ENCODE measurements at places on chromosomes 5 and 9. TPM values are rescaled to one million over a fixed set of nuclear protein-coding genes. Genes with fewer than 3 reads are reported as not detected.

GRCh38 chr5:1186351-1187233, 14.8 kb upstream of the SLC6A19 start:
- no peaks in the 10 kb centered on the region for H3K27me3 ChIP-seq
- DNase-seq: peak; percentile 57
- no peaks in the 10 kb centered on the region for H3K4me1 ChIP-seq
- H3K27ac ChIP-seq: no peak overlapping the region
- no peaks in the 10 kb centered on the region for H3K36me3 ChIP-seq

Gene PAPPA
- total RNA-seq: 13.2 TPM

- peaks cover 1% of the 10 kb centered on the region for H3K4me1 ChIP-seq
- no peak for DNase-seq
- H3K27me3 ChIP-seq: no peaks in the 10 kb centered on the region
- H3K27ac ChIP-seq: no peak overlapping the region
Observed at GRCh38 chr5:157543825-157544622, 31.6 kb downstream of the ADAM19 start.

Gene ZDHHC11
- total RNA-seq: 26.0 TPM

Gene SLC45A2
- total RNA-seq: 0.54 TPM

DNA sequence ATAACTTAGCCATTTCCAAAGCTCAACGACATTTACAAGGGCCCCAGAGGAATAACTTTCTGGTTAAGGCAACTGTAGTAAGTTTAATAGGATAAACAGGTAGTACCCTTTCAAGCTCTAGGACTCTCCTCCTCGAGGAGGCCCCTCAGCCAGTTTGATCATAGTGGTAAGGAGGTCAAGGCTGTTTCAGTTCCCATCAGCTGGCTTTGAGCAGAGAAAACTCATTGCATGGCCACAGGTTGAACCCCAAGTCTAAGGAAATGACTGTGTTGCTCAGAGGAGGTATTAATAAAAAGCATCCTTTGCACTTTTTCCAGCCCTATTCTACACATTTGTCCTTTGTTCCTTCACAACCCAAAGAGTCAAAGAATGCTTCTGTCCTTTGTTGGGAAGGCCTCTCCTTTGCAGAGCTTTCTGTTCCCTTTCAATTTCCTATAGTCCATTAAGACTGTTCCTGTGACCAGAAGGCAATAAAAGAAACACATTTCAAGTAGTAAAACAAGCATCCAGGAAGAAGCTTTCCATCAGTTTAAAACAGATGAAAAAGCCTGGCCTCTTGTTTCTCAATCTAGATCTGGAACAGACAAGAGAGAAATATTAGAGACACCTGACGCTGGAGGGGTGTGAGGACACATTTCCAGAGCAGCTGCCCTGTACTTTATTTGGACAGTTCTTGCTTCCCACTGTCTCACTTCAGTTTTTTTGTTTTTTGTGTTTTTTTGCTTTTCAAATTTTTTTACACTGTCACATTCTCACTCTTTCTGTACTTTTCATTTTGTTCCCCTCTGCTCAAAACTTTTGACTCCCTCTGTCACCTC, 54.1 kb downstream of the PRRC1 start:
- no peaks in the 10 kb centered on the region for H3K4me1 ChIP-seq
- H3K27me3 ChIP-seq: no peaks in the 10 kb centered on the region
- H3K27ac ChIP-seq: no peak overlapping the region
- no peak for DNase-seq
- no peak overlapping the region for H3K4me3 ChIP-seq
- no peaks in the 10 kb centered on the region for H3K36me3 ChIP-seq

GRCh38 chr9:124795881-124796431, 19.0 kb downstream of the OLFML2A start:
- no peak overlapping the region for H3K4me3 ChIP-seq
- H3K27me3 ChIP-seq: no peaks in the 10 kb centered on the region
- no peak for DNase-seq

- no peaks in the 10 kb centered on the region for H3K4me1 ChIP-seq
- DNase-seq: no peak
- no peaks in the 10 kb centered on the region for H3K27me3 ChIP-seq
- no peak overlapping the region for H3K27ac ChIP-seq
- no peaks in the 10 kb centered on the region for H3K36me3 ChIP-seq
Observed at GRCh38 chr9:120191141-120191540, 388.8 kb downstream of the CDK5RAP2 start.

- no peaks in the 10 kb centered on the region for H3K4me1 ChIP-seq
- H3K27ac ChIP-seq: no peak overlapping the region
- H3K27me3 ChIP-seq: no peaks in the 10 kb centered on the region
- DNase-seq: no peak
- H3K4me3 ChIP-seq: no peak overlapping the region
Observed at GRCh38 chr9:86337469-86338108, 16.6 kb downstream of the TUT7 start.

GRCh38 chr9:81430727-81431126, 258.6 kb downstream of the TLE1 start:
- no peak overlapping the region for H3K27ac ChIP-seq
- no peaks in the 10 kb centered on the region for H3K36me3 ChIP-seq
- no peak overlapping the region for H3K4me3 ChIP-seq
- no peaks in the 10 kb centered on the region for H3K4me1 ChIP-seq

Gene SCAI
- 7.9 TPM for total RNA-seq

Gene GALNT12
- total RNA-seq: 12.6 TPM

Gene CCNO
- total RNA-seq: 0.54 TPM

Gene GADD45G
- 4.5 TPM for total RNA-seq

- no peak overlapping the region for H3K4me3 ChIP-seq
- no peaks in the 10 kb centered on the region for H3K36me3 ChIP-seq
Observed at GRCh38 chr5:109519416-109519815, 109.6 kb upstream of the PJA2 start.

GRCh38 chr5:174531782-174532191, 192.6 kb upstream of the MSX2 start:
- no peak overlapping the region for H3K4me3 ChIP-seq
- H3K27ac ChIP-seq: no peak overlapping the region
- no peaks in the 10 kb centered on the region for H3K36me3 ChIP-seq
- H3K4me1 ChIP-seq: no peaks in the 10 kb centered on the region
- no peaks in the 10 kb centered on the region for H3K27me3 ChIP-seq

DNA sequence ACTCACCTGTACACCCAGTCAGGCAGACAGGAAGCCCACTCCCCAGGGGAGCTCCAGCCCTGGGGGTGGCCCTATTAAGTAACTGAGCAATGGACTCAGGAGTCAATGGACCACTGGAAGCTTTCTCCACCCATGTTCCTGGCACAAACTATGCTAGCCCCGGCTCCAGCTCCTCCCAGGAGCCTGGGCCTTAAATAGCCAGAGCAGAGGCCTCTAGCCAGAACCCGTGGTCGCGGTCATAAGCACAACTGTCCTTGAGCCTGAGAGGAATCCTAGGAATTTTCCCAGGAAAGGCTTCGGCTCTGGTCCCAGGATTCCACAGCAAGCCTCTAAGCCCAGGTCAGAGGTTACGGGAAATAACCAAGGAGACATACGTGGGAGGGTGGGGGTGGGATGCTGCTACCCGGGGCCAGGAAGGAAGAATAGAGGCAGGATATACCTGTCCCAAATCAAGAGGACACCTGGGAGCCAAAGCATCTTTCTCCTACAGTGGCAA, 5.5 kb downstream of the SEPTIN8 start:
- peaks cover 11% of the 10 kb centered on the region for H3K4me1 ChIP-seq
- H3K27me3 ChIP-seq: no peaks in the 10 kb centered on the region

DNA sequence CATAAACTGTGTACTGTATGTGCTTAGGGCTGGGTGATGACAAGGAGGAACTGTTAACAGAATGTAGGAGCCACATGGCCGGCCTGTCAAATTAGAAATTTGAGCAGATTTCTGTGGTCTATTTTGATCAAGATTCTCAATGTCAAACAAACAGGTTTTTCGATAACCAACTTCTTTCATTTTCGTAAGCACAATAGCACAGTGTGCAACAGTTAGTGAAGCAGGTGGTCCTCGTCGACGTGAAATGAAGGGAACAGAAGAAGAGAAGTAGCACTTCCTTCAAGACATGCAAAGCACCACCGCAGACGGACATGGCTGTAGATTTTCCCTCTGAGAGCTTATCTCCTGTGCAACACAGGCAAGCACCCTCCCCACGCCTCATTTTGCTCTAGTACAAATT, 252.1 kb downstream of the CRB2 start:
- H3K4me3 ChIP-seq: no peak overlapping the region
- peaks cover 2% of the 10 kb centered on the region for H3K36me3 ChIP-seq
- H3K27me3 ChIP-seq: no peaks in the 10 kb centered on the region
- no peak for DNase-seq

Gene ECPAS
- 94.3 TPM for total RNA-seq

- no peaks in the 10 kb centered on the region for H3K4me1 ChIP-seq
- H3K36me3 ChIP-seq: no peaks in the 10 kb centered on the region
- DNase-seq: no peak
Observed at GRCh38 chr9:135757356-135757755, 55.4 kb downstream of the KCNT1 start.

- H3K36me3 ChIP-seq: no peaks in the 10 kb centered on the region
- no peaks in the 10 kb centered on the region for H3K27me3 ChIP-seq
- H3K27ac ChIP-seq: no peak overlapping the region
- no peak for DNase-seq
Observed at GRCh38 chr5:96648023-96648422, 14.2 kb upstream of the CAST start.

DNA sequence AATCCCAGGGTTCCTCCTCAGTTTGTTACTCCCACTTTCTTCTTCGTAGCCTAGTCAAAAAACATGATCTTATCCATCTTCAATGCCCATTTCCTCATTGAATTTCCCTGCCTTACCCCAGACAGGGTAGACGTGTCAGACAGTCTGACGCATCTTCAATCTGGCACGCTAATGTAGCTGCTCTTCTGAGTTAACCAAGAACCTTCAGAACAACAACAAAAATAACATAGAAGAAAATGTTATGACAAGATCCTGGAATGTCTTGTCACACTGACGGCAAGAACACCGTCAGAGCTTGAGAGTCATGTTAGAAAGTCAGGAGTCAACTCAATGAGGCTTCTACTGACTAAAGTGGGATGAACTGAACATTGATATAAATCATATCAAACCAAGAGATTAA, 122.7 kb upstream of the SPDL1 start:
- no peaks in the 10 kb centered on the region for H3K4me1 ChIP-seq
- no peak for DNase-seq
- H3K4me3 ChIP-seq: no peak overlapping the region
- H3K27ac ChIP-seq: no peak overlapping the region
- no peaks in the 10 kb centered on the region for H3K36me3 ChIP-seq

- no peaks in the 10 kb centered on the region for H3K4me1 ChIP-seq
- H3K27ac ChIP-seq: no peak overlapping the region
- no peak for DNase-seq
- no peaks in the 10 kb centered on the region for H3K36me3 ChIP-seq
Observed at GRCh38 chr5:160555971-160556631, 134.4 kb downstream of the PTTG1 start.

DNA sequence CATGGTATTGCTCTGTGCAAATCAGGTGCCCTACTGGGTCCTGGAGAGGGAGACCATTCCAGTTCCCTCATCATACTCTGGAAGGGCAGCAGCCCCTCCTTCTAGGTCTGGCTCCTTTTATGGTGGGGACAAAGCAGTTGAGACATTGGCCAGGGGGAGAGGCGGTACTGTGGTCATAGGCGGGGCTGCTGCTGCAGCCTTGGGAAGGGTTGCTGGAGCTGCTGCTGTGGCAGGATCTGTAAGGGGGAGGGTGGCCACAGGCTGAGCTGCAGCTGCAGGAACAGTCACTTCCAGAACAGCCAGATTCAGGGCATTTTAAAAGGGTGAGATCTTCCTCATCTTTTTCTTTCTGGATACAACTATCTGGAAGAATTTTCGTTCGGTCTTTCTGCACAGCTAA, 233.0 kb upstream of the SGCD start:
- no peaks in the 10 kb centered on the region for H3K4me1 ChIP-seq
- H3K27ac ChIP-seq: no peak overlapping the region

DNA sequence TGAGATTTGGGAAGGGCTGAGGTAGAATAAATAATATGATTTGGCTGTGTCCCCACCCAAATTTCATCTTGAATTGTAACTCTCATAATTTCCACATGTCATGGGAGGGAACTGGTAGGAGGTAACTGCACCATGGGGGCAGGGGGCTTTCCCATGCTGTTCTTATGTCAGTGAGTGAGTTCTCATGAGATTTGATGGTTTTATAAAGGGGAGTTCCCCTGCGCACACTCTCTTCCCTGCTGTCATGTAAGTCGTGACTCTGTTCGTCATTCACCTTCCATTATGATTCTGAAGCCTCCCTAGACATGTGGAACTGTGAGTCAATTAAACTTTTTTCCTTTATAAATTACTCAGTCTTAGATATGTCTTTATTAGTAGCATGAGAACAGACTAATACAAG, 115.5 kb upstream of the STARD4 start:
- no peaks in the 10 kb centered on the region for H3K27me3 ChIP-seq
- no peak for DNase-seq
- H3K4me1 ChIP-seq: no peaks in the 10 kb centered on the region
- H3K4me3 ChIP-seq: no peak overlapping the region

DNA sequence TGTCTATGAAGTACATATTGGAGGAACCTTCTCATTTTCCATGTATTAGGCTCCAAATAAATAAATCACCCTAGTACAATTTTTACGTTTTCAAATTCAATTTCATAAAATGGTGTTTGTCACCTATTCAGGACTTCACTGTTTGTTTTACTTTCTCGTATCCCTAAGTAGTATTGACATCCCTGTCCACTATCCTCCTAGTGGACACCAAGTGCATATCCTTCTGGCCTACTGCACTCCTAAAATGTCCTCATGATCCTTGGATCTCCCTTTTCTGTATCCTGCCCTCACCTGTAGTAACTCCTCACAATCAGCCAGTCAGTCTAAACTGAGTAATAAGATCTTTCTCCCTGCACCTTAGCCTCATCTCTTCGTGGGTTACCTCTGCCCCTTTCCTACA, 539.9 kb downstream of the DMRTA1 start:
- H3K36me3 ChIP-seq: no peaks in the 10 kb centered on the region
- DNase-seq: no peak
- no peak overlapping the region for H3K4me3 ChIP-seq
- H3K27me3 ChIP-seq: no peaks in the 10 kb centered on the region

- no peak overlapping the region for H3K27ac ChIP-seq
- H3K4me1 ChIP-seq: peaks cover 3% of the 10 kb centered on the region
- no peaks in the 10 kb centered on the region for H3K27me3 ChIP-seq
- no peak for DNase-seq
- no peak overlapping the region for H3K4me3 ChIP-seq
Observed at GRCh38 chr9:87237336-87237735, 260.3 kb upstream of the DAPK1 start.

DNA sequence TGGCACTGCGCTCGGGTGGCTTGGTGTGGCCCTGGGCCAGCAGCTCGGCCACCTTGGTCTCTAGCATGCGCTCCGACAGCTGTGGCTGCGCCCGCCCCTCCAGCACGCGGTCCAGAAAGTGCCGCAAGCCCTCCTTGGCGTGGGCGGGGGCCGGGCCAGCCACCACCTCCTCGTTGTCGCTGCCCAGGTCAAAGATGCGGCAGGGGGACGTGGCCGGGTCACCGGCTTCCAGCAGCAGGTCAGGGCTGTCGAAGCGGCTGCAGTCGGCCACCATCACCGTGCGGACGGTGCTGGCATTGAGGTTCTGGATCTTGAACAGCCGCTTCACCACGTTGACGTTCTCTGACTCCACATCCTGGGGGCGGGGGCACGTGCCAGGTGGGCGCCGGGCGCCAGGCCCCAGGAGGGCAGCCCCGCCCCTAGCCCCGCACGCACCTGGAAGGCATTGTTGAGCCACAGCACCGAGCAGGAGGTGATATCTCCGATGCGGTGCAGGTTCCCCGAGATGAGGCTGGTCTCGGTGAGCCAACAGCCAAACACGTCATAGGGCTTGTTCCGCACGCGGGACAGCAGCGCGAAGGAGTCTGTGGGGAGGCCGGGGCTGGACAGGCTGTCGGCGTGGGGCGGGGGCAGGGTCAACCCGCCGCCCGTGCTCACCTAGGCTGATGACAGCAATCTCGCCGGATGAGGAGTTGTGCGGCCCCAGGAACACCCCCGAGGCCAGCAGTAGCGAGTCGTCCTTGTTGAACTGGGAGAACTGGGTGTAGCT, 2.2 kb downstream of the FBXW5 start:
- DNase-seq: peak; percentile 74
- no peaks in the 10 kb centered on the region for H3K4me1 ChIP-seq
- no peak overlapping the region for H3K4me3 ChIP-seq
- no peaks in the 10 kb centered on the region for H3K36me3 ChIP-seq

All from aorta (tissue), 5 donors.